ENCODE measurements at places on chromosomes 2 and 18. TPM values are rescaled to one million over a fixed set of nuclear protein-coding genes. Genes with fewer than 3 reads are reported as not detected.

GRCh38 chr2:160402501-160402900, 91.1 kb downstream of the RBMS1 start:
- no peak for DNase-seq

DNA sequence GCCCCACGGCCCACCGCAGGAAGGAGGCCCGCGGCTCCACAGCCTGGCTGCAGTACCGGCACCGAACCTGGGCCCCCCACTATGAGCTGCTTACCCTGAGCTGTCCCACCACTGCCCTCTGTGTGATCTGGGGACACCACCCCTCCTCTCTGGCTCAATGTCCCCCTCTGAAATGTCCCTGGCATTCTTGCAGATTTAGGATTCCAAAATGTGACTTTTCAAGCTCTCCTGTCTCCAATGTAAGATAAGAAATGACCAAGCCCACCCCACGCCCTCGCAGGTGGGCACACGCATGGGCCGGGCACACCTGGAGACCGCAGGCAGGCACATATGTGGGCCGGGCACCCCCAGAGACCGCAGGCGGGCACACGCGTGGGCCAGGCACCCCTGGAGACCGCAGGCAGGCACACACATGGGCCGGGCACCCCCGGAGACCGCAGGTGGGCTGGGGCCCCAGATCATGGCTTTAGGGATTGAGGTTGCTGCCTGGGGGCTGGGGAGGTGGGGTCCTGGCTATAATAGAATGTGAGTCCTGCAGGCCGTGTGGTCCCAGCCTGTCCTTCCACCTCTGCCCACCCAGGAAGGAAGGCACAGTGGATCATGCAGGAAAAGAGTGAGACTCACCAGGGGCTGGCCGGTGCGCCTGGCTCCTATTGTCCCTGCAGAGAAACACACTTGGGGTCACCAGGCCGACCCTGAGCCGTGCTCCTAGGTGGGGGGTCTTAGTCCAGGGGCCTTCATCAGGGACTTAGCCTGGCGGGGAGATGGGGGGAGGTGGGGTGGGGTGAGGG, 7.2 kb downstream of the PDCD1 start:
- DNase-seq = no peak

DNA sequence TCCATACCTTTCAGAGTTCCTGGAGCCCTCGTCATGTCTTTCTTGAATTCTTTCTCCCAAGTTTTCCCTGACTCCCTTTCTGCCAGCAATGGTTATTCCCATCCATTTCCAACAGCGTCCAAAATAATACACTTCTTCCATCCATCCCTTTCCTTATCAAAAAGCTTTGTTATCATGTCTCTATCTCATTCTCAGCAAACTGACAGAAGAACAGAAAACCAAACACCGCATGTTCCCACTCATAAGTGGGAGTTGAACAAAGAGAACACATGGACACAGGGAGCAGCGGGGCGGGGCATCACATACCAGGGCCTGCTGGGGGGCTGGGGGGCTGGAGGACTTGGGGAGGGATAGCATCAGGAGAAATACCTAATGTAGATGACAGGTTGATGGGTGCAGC, 86.7 kb downstream of the DDX1 start:
- no peak for DNase-seq

DNA sequence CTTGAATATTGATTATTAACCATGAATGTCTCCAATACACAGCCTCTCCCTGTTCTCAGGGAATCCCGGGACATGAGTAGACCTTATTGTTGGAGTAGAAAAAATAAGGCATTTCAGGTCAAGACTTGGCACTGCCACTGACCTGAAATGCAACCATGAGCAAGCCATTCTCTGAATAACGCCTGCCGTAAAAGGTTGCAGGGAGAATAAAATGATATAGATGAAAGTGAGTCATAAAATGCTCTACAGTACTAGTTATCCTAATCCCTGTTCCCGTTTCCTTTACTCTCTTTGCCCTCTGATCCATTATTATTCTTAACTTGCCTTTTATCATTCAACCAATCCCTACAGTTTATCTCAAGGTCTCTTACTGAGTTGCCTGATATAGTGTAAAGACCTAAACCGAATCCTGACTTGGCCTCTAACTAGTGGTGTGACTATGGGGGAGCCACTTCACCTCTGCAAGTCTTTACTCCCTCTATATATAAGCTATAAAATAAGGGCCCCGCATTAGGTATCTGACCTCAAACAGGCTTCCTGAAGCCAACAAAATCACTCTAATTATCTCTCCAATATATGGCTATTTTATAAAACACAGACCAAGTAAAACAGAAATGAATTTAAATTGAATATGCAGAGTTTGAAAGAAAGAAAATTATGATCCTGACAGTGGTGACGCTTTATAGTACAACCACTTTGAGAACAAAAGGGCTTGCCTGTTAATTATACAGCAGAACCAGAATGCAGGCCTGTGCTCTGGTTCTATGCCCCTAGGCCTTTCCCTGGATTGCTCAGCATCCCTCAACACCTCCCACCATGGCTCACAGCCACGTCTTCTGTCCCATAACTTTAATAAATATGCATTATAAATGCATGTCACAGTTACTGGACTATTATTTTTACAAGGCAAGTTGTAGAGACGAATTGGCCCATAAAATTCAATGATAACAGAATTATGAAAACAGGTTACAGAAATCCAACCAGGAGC, 183.1 kb downstream of the STK39 start:
- no peak for DNase-seq

GRCh38 chr2:98907385-98907784, 28.6 kb downstream of the CRACDL start:
- no peak for DNase-seq

DNA sequence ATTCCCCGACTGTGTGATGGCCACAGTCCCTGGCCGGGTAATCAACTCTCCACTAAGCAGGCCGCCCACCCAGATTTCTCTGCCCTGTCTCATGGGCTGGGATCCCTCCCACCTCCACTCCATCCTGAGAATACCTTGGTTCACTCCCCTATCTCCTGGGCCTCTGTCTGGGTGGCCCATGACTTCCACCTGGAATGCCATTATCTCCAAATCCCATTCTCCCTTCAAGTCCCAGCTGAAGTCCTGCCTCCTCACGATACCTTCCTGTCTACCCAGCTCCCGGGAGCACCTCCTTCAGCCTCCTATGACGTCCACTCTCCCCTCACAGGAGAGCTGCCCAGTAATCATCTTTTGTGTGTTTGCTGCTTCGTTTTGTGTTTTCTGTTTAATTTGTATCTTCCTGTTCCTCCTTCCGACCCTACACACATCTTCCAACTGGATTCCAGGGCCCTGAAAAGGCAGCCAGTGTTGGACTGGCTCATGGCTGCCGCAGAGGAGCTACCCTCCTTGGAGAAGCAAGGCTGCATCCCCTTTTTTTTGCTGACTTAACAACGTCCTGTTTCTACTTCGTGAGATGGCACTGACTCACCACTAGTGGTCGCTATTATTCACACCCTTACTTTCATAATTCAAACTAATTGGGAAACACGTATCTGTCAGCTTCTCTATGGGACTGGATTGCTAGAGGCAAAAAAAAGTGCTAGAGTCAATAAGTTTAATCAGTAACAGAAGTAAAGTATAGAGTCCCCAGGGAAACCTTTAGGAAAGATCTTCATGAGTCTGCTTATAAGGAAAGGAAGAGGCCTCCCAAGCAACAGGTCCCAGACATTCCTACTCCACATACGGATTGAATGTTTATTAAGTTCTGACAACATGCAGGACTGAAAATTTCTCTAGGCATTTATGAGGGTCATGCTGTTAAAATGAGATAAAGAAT, 171.9 kb upstream of the GATA6 start:
- peak; percentile 59 for DNase-seq

- peak; percentile 93 for DNase-seq
Observed at GRCh38 chr2:60881047-60881932, at the start of gene REL. Gene REL, plus strand, starts transcription at chr2:60881574. Its CDS starts 267 bp downstream, at chr2:60881841.

GRCh38 chr2:235709124-235709813, 215.4 kb downstream of the AGAP1 start:
- DNase-seq = peak; percentile 15

DNA sequence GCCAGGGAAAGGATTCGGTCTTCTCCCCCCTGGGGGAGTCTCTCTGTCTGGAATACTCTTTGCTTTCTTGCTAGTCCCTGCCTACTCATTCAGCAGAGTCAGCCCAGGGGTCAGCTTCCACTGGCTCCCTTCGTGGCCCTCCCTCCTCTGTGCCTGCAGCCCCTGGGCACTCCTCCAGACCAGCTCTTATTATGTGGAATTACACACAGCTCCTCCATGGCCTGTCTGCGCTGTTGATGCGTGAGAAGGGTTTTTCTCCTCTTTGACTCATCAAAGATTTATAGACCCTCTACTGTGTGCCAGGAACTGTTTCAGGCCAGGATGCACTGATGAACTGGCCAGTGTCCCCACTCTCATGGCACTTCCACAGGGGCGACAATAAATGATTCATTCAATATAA, 44.4 kb downstream of the ST8SIA5 start:
- peak; percentile 62 for DNase-seq

GRCh38 chr2:26008851-26009566, 24.9 kb upstream of the RAB10 start:
- peak; percentile 40 for DNase-seq

- DNase-seq = no peak
Observed at GRCh38 chr2:75319951-75320350, 120.6 kb upstream of the TACR1 start.

GRCh38 chr2:105373895-105374401, 24.9 kb downstream of the FHL2 start:
- DNase-seq = no peak

GRCh38 chr2:28674062-28674712, 77.4 kb upstream of the PPP1CB start:
- DNase-seq = no peak

DNA sequence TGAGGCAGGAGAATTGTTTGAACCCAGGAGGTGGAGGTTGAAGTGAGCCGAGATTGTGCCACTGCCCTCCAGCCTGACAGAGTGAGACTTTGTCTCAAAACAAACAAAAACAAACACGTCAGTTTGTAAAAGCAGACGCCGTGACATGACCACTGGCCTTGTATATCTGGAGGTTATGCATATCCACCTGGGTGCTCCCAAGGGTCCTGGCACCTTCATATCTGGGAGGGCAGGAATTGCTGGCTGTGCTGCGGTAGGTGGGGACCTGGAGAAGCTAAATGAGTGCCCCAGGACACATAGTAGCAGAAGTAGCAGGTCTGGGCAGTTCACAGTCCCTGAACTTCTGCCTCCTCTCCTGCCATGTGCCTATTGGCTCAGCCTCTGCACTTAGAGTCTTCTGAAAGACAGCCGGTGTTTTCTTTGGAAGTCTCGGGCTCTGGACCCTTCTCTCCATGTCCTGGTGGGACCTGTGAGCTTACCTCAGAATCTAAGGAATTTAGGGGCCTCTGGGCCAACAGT, 30.9 kb upstream of the IL1R2 start:
- DNase-seq = no peak

GRCh38 chr18:7902399-7902839, 335.3 kb downstream of the PTPRM start:
- no peak for DNase-seq

The FAP gene
- total RNA-seq = under 0.01 TPM

The PTPRN gene
- total RNA-seq = not detected

The ABCB11 gene
- not detected for total RNA-seq

The RIT2 gene
- total RNA-seq = not detected

The AFF3 gene
- under 0.01 TPM for total RNA-seq
